H7 (cell line): ENCODE measurements at places on chromosomes 5 and 9.

GRCh38 chr9:34989946-34990635 lies 546 bp downstream of the DNAJB5 start:
- peak; percentile 97 for DNase-seq

- no peak for DNase-seq
Measured at GRCh38 chr5:146660376-146660960, 144.5 kb upstream of the GPR151 start.

- DNase-seq, result no peak
Measured at GRCh38 chr5:164784230-164784629, 1278.8 kb downstream of the MAT2B start.

- DNase-seq, result peak; percentile 1
Measured at GRCh38 chr5:117568622-117569021, 994.0 kb upstream of the SEMA6A start.
